ENCODE measurements at places on chromosomes 7 and 10. TPM values are rescaled to one million over a fixed set of nuclear protein-coding genes. Genes with fewer than 3 reads are reported as not detected.

ZC3HAV1L gene
- total RNA-seq: 6.3 TPM

CALHM3 gene
- not detected for total RNA-seq

UTF1 gene
- not detected for total RNA-seq

GRCh38 chr7:82838314-82838713 is 324.4 kb downstream of the PCLO start:
- no peak for DNase-seq
- no peaks in the 10 kb centered on the region for H3K4me1 ChIP-seq
- no peaks in the 10 kb centered on the region for H3K27me3 ChIP-seq
- H3K27ac ChIP-seq: no peak overlapping the region
- no peak overlapping the region for H3K4me3 ChIP-seq

- peaks cover 6% of the 10 kb centered on the region for H3K27me3 ChIP-seq
- DNase-seq: no peak
- no peaks in the 10 kb centered on the region for H3K4me1 ChIP-seq
- H3K36me3 ChIP-seq: no peaks in the 10 kb centered on the region
These were observed 9.1 kb downstream of the CHRM2 start for GRCh38 chr7:136877509-136877908.

GRCh38 chr10:27908231-27908630 is 90.6 kb downstream of the ODAD2 start:
- no peak overlapping the region for H3K4me3 ChIP-seq
- H3K36me3 ChIP-seq: peaks cover 1% of the 10 kb centered on the region
- no peaks in the 10 kb centered on the region for H3K27me3 ChIP-seq
- no peak overlapping the region for H3K27ac ChIP-seq
- no peaks in the 10 kb centered on the region for H3K4me1 ChIP-seq

DNA sequence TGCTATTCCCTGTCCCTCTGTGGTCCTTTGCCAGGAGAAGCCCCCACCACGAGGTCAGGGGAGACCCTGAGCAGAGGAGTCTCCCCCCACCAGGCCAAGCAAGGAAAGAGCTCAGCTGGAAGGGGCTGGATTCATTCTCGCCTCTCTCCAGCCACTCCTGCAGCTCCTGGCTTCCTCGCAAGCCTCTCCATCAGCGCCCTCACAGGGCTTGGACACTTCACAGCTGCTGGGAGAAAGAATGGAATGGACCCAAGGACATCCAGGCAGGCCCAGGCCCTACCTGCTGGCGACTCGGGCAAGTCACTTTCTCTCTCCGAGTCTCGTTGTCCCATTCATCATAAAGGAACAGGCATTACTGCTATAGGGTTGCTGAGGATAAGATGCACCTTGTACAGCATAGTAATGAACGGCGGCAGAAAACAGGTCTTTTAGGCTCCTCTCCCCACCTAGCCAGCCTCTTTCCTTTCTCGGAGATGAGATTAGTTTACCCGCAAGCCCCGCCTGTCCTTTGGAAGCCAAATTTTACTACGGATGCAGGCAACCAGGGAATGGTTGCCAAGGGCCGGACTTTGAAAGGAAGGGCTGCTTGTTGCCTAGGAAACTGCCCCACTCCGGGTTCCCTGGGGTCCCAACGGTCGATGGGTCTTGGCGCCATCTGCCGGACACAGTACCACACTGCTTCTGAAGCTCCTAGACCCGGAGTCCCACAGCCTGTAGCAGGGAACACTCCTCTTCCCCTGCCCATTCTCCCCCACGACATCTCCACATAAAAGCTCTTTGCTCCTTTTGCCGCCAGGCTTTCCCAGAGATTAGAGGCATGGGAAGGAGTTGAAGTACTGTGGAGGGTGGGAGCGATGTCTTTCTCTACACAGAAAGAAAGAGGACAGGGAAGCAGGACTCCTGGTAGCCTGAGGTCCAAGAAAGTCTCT is 22.3 kb downstream of the IMPDH1 start:
- no peaks in the 10 kb centered on the region for H3K36me3 ChIP-seq
- H3K27me3 ChIP-seq: peaks cover 6% of the 10 kb centered on the region
- peak; percentile 74 for DNase-seq
- H3K4me1 ChIP-seq: peaks cover 4% of the 10 kb centered on the region
- no peak overlapping the region for H3K4me3 ChIP-seq

DNA sequence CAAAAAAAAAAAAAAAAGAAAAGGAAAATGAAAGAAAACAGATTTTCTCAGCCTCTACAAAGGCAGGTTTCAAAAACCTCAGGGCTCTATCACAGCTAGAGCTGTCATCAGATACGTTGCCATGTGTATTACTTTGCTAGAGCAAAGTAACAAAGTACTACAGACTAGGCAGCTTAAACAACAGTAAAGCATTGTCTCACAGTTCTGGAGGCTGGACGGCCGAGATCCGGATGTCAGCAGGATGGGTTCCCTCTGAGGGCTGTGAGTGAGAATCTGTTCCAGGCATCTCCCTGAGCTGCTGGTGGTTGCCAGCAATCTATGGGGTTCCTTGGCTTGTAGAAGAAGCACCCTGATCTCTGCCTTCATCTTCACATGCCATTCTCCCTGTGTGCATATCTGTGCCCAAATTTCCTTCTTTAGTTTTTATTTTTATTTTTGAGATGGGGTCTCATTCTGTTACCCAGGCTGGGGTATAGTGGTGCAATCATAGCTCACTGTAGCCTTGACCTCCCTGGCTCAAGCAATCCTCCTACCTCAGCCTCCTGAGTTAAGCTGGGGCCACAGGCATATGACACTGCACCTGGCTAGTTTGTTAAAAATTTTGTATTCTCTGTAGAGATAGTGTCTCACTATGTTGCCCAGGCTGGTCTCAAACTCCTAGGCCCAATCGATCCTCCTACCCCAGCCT is 48.9 kb upstream of the KDM7A start:
- peak overlapping the region; percentile 62 for H3K4me3 ChIP-seq
- no peak for DNase-seq
- H3K27me3 ChIP-seq: no peaks in the 10 kb centered on the region
- H3K4me1 ChIP-seq: peaks cover 53% of the 10 kb centered on the region

DNA sequence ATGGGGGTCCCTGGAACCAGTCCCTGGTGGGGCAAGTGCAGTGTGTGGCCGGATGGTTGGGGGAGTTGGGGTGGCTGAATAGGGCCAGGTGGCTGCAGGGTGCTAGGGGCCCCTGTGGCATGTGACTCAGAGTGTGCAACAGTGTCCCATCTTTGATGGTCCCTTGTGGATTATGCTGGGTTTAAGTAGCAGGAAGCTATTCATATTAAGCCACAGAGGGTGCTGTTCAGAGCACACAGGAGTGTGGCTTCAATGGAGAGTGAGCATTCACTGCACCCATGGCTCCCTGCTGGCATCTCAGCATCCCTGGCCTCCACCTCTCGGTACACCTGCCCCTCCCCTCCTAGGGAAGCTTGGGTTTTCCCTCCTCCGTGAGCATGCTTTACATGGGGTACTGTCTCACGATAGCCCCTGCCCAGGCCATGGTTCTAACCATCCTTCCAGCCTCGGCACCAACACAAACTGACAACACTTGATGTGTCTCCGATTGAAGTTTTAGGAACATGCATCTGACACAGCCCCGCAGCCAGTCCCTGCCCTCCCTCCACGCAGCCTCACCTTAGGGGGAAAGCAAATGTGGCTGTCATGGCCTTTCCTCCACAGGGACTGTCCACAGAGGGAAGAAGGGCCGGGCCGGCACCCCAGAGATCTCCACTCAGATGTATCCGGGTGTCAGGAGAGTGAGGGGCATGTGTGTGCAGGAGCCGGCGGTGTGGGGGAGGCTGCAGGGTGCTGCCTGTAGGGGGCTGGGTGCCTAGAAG is 30.4 kb upstream of the PPIF start:
- peaks cover 68% of the 10 kb centered on the region for H3K4me1 ChIP-seq
- H3K4me3 ChIP-seq: peak overlapping the region; percentile 80
- H3K36me3 ChIP-seq: peaks cover 10% of the 10 kb centered on the region
- H3K27me3 ChIP-seq: no peaks in the 10 kb centered on the region

DNA sequence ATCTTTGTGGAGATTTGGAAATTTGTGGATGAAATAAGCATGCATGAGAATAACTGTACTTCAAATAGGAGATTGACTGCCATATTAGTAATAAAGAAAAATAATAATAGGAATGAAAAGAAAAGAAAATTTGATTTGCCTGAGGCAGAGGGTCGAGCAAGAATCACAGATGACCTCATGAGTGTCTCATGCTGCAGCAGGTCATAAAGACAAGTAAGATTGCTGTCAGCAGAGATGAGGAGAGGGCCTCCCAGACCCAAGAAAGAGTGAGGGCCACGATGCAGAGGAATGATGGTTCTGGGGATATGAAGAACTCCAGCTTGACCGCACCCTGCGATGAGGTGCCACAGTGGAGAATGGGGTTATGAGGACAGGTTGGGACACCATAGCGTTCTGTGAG is 39.2 kb downstream of the TOMM7 start:
- no peaks in the 10 kb centered on the region for H3K4me1 ChIP-seq
- no peak overlapping the region for H3K27ac ChIP-seq
- no peak for DNase-seq
- H3K27me3 ChIP-seq: peaks cover 5% of the 10 kb centered on the region

GRCh38 chr10:3173171-3173878 is 743 bp upstream of the PITRM1 start:
- H3K4me1 ChIP-seq: peaks cover 25% of the 10 kb centered on the region
- peaks cover 8% of the 10 kb centered on the region for H3K36me3 ChIP-seq
- H3K27me3 ChIP-seq: peaks cover 30% of the 10 kb centered on the region
- peak overlapping the region; percentile 68 for H3K4me3 ChIP-seq

GRCh38 chr10:43177595-43177994 is 39.4 kb downstream of the CSGALNACT2 start:
- H3K36me3 ChIP-seq: peaks cover 55% of the 10 kb centered on the region
- H3K27me3 ChIP-seq: no peaks in the 10 kb centered on the region
- H3K27ac ChIP-seq: no peak overlapping the region

Measured in activated T-cell treated with anti-CD3 and anti-CD28 coated beads, Interleukin-2, amount 50 U/mL, for 72 hours (primary cell).